ENCODE measurements at places on chromosomes 1 and 21. TPM values are rescaled to one million over a fixed set of nuclear protein-coding genes. Genes with fewer than 3 reads are reported as not detected.

DNA sequence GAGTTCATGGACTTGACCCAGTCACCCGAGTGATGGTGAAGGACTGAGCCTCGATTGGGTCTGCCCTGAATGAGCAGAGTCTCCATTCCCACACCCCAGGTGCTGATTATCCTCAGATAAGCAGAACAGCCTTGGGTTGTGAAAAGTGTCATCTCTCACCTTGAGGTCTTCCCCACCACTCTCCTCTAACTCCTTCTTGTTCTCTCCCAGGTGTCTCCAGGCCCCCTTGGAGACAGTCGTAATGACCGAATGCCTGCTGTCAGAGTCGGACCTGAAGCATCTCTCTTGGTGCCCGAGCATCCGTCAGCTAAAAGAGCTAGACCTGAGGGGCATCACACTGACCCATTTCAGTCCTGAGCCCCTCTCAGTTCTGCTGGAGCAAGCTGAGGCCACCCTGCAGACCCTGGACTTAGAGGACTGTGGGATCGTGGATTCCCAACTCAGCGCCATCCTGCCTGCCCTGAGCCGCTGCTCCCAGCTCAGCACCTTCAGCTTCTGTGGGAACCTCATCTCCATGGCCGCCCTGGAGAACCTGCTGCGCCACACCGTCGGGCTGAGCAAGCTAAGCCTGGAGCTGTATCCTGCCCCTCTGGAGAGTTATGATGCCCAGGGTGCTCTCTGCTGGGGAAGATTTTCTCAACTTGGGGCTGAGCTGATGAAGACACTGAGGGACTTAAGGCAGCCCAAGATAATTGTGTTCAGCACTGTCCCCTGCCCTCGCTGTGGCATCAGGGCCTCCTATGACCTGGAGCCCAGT is 3.4 kb downstream of the PRAMEF12 start:
- no peak for DNase-seq
- no peak overlapping the region for H3K4me3 ChIP-seq
- no peak overlapping the region for H3K27ac ChIP-seq
- H3K27me3 ChIP-seq, result peaks cover 62% of the 10 kb centered on the region

DNA sequence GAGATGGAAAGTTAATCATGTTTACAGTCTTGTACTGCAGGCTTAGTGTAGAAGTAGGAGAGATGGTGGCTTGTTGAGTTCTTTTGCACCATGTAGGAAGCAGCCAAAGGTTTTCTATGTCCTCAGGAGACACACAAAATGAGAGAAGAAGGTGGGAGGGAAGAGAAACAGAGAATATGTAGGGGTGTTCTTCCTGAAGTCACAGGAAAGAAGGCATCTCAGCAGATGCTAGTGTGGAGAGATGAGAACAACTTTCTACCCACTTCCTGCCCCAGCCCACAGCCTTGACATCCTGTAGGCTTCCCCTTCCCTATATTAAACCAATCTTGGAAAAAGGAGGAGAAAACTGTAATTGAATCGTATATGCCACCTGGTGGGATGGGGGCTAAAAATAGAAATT is 217.0 kb downstream of the S1PR1 start:
- peak overlapping the region; percentile 31 for H3K4me3 ChIP-seq
- H3K36me3 ChIP-seq, result peaks cover 4% of the 10 kb centered on the region
- peak overlapping the region; percentile 79 for H3K27ac ChIP-seq

- no peak for DNase-seq
- H3K36me3 ChIP-seq, result peaks cover 18% of the 10 kb centered on the region
- H3K27me3 ChIP-seq, result no peaks in the 10 kb centered on the region
- peak overlapping the region; percentile 90 for H3K27ac ChIP-seq
- H3K4me3 ChIP-seq, result peak overlapping the region; percentile 62
These were observed 48.9 kb downstream of the INKA2 start for GRCh38 chr1:111690306-111690617.

The HFM1 gene
- not detected for total RNA-seq

DNA sequence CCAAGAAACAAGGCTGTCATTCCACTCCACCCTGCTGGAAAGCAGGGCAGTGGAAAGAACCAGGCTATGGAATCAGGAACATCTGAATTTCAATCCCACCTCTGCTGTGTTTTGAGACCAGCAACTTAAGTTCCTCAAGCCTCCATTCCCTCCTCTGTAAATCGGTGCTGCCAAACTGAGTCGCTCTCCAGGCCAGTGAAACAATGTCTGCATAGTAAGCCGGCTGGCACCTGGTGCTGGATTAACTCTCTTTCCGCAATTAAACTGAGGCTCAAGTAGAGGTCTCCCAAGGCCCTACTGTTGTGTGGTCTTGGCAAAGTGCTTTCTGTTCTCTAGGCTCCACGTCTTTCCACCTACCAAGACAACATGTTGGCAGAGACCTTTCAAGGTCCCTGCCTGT is 65.3 kb downstream of the SSBP3 start:
- H3K27me3 ChIP-seq, result no peaks in the 10 kb centered on the region
- H3K36me3 ChIP-seq, result peaks cover 2% of the 10 kb centered on the region
- peak overlapping the region; percentile 7 for H3K4me3 ChIP-seq
- peak overlapping the region; percentile 47 for H3K27ac ChIP-seq

GRCh38 chr1:98133131-98133530 is 212.3 kb upstream of the DPYD start:
- peaks cover 6% of the 10 kb centered on the region for H3K27me3 ChIP-seq
- no peak for DNase-seq
- no peak overlapping the region for H3K27ac ChIP-seq
- no peak overlapping the region for H3K4me3 ChIP-seq

- H3K36me3 ChIP-seq, result peaks cover 2% of the 10 kb centered on the region
- H3K4me1 ChIP-seq, result no peaks in the 10 kb centered on the region
- peaks cover 68% of the 10 kb centered on the region for H3K27me3 ChIP-seq
These were observed 65.4 kb downstream of the TAS1R2 start for GRCh38 chr1:18794051-18794450.

DNA sequence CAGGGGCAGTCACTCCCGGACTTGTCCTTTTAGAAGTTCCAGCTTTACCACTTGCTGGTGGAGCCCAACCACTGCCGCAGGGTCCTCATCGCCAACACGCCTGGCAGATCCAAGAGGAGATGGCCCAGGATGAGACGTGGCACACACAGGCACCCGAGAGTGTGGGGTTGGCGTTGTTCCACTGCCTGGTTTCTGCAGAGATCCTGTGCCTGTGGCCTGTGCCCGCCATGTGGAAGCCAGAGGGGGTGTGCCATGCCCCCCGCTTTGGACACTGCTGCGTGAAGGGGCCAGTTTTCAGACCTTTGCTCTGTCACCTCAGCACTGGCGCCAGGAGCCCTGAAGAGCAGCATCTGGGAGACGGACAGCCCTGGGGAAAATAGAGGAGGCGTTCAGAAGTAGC is 10.8 kb downstream of the CD46 start:
- peaks cover 11% of the 10 kb centered on the region for H3K36me3 ChIP-seq
- H3K4me3 ChIP-seq, result no peak overlapping the region
- no peaks in the 10 kb centered on the region for H3K27me3 ChIP-seq

The HMCN1 gene
- 0.05 TPM for total RNA-seq

All from T-helper 17 cell (primary cell).